Karpas-422 (cell line): ENCODE measurements at places on chromosomes 5 and 9.

DNA sequence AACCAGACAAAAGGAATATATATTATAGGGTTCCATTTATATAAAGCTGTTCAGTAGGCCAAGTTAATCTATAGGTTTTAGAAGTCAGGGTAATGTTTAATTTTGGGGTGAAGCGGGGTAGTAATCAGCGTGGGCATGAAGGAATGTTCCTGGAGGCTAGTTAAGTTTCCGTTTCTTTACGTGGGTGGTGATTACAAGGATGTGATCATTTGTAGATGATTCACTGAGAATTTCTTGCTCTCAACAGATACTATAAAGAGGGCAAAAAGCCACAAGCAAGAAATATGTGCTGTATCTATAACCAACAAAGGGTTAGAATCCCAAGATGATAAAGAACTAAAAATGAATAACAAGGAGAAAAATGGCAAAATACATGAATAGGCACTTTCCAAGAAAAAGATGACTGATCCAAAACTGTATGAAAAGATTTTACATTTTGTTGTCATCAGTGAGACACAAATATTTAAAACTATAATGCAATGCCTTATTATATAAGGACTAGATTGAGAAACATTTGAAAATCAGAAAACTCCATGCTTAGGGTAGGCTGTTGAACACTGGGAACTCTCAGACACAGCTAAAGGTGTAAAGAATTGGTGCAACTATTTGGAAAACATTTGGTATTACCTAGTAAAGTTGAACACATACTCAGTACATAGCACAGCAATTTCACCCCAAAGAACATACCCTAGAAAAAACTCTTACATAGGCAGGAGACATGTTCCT, 224.3 kb upstream of the S1PR3 start:
- DNase-seq, result no peak

DNA sequence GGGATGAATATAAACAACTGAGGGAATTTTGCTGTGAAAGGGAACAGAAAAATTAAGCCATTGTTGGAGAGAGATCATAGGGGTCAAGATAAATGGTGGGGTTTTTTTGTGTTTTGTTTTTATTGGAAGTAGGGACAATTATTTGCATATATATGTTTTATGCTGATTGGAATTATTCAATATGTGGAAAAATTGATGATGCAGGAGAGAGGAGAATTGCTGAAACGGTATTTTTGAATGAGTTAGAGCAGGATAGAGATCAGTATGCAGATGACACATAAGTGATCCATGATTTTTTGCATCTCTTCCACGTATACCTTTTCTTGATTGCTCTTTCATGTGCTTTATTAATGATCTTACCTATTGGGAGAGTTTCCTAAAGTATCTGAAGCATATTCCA, 67.5 kb downstream of the NIPBL start:
- DNase-seq, result no peak

- no peak for DNase-seq
Observed at GRCh38 chr5:111960476-111961215, 203.7 kb upstream of the NREP start.

DNA sequence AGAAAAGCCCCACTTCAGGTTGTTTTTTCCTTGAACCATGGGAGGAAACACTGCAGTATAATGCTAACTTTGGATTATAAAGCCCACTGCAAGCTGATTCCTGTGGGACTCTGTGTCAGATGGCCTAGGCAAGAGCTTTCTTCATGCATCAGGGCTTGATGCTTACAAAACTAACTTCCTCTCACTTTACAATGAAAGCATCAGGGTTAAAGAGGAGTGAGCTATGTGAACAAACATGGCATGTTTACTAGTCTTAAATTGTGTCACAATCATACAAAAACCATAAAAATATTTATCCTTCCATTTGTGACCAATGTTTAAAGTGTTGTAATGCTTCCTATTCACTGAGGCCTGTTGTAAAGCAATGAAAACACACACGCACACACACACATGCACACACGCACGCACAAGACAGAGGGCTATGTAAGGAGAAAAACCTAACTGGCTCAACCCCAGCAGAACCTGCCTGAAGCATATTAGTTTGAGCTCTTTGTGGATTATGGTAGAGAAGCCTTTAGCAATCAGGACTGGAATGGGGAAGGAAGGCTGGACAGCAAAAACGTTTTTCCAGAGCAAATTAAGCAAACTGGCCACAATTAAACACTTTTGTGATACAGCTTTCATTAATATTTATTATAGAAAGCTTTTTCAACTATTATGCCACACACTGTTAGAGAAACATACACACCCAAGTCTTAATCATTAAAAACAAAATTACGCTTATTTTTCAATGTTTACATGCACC, 122.2 kb downstream of the AUH start:
- no peak for DNase-seq

DNA sequence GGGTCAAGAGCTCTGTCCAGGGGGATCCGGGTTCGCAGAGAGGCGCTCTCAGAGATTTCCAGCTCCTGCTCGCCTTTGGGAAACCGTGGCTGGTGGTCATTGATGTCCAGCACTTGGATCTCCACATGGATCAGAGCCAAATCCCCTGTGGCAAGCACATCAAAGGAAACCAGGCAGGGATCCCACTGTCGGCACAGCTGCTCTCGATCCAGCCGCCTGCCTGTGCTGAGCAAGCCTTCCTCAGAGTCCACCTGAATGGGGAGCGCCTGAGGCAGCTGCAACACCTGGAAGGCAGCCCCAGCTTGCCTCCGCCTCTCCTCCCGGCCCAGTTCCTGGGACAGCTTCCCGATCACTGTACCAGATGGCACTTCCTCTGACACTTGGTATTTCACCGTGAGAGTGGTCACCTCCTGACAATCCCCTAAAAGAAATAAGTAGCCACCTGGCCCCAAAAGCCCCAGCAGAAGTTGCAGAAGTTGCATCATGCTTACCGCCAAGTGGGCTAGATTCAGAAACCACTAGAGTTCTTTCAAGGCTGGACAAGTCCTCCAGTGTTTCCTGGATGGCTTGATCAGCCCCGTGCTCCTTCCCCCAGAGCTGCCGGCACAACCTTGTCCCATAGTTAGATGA, 520 bp downstream of the PCDH12 start:
- DNase-seq, result no peak

DNA sequence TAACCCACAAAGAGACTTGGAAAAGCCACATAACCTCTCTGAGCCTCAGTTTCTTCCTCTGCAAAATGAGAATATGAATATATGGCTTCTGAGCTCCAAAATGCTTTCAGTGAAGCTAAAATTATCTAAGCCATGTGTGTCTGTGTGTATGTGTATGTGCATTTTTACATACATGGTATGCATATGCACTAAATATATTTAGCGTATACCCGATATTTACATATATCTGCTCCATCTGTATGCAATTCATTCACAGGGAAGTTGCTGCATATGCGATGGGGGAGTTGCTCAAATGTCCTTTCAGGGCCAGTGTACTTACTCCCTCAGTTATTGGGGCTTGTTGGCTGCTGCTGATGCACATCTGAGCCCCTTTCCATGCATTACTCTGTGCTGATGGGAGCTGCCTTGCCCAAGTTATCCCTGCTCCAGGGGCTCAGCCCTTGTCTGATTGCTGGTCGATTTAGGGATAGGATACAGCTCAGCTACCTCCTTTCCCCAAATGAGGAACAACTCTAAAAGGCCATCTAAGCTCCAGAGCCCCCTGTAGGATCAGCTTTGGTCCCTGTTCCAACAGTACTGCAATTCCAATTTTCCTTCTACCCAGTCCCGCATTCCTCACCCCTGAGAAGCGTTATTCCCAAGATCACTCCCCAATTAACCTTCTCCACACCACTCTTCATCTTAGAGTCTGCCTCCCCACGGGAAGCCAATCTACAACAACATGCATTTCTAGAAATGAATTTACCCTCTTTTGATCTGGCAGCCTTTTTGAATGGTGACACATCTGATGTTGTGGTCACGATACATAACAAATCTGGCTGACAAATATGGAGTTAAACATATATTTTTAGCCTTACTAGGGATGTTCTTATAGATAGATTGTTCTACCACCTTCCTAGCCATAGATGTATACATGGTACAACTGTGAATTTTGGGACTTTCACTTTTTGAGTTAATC, 15.9 kb downstream of the RHOBTB3 start:
- DNase-seq, result no peak

DNA sequence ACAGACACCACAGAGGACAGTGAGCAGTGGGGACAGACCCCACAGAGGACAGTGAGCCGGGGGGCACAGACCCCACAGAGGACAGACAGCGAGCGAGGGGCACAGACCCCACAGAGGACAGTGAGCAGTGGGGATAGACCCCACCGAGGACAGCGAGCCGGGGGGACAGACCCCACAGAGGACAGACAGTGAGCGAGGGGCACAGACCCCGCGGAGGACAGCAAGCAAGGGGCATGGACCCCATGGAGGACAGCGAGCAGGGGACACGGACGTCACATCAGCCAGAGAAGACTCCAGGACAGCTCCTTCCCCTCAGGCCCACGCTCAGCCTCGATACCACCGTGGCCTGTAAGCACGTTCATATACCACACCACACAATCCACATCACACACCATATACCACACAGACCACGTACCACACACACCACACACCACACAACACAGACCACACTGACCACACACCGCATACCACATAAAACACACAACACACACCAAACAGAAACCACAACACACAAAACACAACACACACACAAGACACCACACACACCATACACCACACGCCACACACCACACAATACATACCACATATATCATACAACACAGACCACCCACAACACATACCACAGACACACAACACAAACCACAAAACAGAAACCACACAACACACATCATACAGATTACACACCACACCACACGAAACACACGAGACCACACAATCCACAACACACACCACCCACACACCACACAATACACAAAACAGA, 5.2 kb upstream of the ZDHHC11 start:
- no peak for DNase-seq
